Fibroblast of skin of right biceps (primary cell): ENCODE measurements at places on chromosomes 11 and 22.

- peak; percentile 35 for DNase-seq
These were observed 19.3 kb downstream of the GTPBP1 start for GRCh38 chr22:38724926-38725571.

GRCh38 chr22:27853424-27853823 is 51.9 kb upstream of the MN1 start:
- DNase-seq: no peak

- peak; percentile 13 for DNase-seq
These were observed 700 bp downstream of the TTC17 start for GRCh38 chr11:43359422-43359818.

DNA sequence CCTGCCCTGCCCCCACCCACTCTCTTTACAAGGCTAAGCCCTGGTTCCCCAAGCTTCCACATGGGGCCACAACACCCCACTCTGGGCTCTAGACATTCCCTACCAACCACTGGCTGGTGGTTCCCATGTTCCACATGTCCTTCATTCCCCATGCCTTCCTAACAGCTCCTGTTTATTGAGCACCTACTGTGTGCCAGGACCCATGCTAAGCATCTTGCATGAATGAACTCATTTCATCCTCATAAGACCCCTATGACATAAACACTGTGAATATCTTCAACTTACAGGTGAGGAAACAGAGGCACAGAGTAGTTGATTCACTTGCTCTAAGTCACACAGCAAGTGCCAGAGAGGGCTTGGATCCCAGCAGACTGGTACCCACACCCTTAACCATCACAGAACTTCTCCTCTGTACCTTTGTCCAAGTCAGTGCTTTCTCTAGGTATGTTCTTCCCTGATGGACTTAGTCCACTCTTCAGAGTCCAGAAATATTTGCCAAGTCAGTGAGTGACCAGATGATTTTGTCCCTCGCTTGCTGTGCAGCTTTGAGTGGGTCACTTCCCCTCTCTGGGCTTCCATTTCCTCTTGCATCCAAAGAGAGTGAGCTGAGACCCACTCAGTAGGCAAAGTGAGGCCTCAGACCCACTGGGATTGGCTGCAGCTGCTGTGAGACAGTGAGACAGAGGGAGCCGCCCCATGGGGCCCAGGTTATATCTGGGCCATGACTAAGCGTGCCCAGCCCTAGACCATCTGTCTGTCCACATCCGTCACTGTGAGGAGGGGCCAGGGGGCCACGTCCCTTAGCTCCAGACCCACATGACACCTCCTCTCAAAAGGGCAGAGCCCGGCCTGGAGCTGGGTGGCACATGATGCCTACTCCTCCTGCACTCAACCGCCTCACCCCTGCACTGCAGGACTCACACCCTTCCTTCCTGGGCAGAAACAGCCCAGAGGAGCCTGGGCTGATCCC is 132.4 kb downstream of the MN1 start:
- DNase-seq: peak; percentile 65
